ENCODE measurements at places on chromosomes 13 and 19.

- peak; percentile 91 for DNase-seq
Observed at GRCh38 chr19:39398297-39398864, 7.2 kb downstream of the MED29 start.

DNA sequence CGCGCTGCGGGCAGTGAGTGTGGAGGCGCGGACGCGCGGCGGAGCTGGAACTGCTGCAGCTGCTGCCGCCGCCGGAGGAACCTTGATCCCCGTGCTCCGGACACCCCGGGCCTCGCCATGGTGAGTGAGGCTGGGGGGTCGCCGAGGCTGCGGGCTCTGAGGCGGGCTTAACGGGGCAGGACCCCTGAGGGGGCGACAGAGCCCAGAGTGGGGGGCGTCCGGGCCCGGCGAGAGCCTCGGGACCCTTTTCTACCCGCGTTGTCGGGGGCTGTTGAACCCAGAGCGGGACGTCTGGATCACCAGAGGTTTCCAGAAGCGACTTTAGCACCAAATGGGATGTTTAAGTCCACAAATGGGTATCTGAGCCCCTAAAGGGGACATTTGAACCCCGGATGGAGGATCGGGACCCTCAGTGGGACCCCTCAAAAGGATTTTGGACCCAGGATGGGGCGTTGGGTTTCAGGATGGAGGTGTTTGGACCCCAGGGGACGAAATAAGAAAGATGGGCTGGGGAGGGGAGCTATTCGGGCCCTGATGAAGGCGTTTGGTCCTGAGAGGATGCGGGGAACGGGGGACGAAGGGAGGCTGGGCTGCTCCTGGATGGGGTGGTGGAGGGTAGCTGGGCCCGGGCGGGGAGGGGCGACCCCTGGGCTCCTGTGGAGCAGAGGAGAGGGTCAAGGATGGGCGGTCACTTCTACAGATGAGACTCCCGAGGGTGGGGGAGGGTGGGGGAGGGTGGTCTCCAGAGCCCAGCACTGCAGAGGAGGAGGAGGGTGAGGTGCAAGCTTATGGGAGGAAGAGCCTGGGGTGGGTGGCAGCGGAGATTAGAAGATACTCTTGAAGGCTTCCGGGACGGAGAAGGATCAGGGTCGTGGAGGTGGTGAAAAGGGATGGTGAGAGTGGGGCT, at the start of gene CALM3:
Gene CALM3 (plus strand): TSS at position 13 of the 907 bp plus-strand sequence. CDS start 105 bp downstream, at position 118.
- no peak for DNase-seq

GRCh38 chr13:22979952-22980351, 200.8 kb upstream of the SGCG start:
- no peak for DNase-seq

DNA sequence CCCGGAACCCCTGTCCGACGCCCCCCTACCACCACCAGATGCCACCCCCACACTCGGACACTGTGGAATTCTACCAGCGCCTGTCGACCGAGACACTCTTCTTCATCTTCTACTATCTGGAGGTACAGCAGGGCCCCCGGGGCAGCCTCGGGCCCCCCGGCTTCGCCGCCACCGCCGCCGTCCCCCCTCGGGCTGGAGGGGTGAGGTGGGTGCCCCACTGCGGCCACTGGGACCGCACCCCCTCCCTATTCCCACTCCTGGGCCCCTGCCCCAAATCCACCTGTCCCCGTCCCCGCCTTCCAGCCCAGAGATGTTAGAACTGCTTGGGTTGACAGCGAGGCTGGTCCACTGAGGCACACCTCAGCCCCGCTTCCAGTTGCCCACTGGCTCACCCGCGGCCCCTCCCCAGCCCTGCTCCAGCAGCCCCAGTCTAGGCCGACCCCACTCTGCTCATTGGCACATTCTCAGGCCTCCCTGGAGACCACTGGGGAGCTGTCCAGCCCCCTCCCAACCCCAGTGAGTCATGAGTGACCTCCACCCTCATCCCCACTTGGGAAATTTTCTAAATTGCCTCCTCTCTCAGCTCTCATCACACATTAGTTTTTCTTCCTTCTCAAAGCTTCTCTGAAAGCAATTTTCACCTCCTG, 6.5 kb downstream of the LENG1 start:
- no peak for DNase-seq

- no peak for DNase-seq
Observed at GRCh38 chr13:114237415-114238112, 2.9 kb downstream of the CDC16 start.

DNA sequence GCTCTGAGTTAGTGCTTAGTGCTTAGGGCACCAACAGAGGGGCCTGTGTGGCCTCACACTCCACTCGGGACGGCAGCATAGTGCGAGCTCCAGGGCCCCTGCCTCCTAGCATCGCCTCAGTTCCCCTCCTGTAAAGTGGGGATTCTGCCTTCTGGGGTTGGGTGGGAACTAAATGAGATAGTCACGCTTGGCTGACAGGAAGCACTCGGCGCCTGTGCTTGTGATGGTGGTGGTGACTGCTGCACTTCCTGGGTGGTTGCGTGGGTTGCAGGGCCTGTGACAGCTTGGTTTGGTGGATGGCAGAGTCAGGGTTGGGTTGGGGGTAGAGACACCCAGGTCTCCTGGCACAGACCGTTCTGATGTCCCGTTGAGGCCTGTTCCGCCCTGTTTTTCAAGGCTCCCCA, 7.7 kb downstream of the PLEKHF1 start:
- DNase-seq: peak; percentile 90

DNA sequence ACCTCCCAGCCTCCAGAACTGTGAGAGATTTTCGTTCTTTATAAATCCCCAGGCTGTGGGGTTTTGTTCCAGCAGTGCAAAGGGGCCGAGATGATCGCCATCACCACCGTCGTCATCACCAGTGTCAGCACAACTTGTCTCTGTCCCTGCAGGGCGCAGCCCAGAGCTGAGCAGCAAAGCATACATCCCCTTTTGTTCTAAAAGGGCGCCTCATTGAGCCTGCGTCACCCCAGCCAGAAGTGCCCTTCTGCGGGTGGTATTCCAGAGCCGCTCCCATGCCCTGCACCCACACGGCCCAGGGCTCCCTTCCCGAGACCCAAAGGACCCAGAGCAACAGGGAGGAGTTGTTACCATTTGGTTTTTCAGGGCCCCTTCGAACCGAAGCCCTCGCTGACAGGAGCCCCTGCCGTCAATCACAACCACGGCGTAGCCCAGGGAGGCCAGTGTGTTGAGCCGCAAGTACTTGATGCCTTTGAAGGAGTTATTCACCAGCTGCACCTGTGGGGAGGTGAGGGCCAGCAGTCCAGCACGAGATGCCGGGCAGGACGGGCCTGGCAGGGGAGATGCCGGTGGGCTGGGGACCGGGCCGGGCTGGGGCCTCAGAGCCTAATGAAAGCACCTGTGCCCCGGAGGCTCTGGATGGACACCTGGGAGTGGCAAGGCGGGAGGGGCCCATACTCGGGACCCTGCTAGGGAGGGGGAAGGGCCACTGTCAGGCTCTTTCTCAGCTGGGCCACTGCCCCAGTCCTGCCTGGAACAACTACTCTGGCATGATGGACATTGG, 14.4 kb upstream of the MYDGF start:
- DNase-seq: no peak

DNA sequence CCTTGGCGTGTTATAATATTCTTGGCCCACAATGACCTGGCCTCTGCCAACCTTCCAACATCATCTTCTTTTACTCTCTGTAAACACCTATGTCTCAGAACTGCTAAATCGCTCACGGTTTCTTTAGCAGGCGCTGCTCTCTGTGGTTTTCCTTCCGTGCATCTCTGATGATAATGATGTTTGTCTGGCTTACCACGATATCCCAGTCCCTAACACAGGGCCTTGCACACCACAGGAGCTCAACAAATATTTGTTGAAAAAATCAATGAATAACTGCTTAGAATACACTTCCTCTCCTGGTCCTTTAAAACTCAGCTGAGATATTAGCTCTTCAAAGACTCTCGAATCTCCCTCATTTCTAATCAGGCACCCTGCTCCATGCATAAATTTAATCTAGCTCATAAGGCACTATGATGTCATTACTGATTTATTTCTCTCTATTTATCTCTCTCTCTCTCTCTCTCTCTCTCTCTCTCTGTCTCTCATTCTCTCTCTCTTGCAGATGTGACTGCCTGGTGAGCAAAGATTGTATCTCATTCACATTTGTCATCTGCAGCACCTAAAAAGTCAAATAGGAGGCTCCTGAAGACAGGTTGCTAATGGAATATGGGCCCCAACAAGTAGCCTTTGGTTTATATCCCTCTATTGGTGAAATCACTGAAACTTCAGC, 206.4 kb downstream of the NHLRC3 start:
- DNase-seq: no peak

- DNase-seq: peak; percentile 94
Observed at GRCh38 chr19:13731147-13731964, 33.0 kb upstream of the MRI1 start.

GRCh38 chr19:7444042-7444441, 44.8 kb downstream of the PEX11G start:
- DNase-seq: no peak

GRCh38 chr19:1283207-1283916, 2.3 kb upstream of the EFNA2 start:
- no peak for DNase-seq

DNA sequence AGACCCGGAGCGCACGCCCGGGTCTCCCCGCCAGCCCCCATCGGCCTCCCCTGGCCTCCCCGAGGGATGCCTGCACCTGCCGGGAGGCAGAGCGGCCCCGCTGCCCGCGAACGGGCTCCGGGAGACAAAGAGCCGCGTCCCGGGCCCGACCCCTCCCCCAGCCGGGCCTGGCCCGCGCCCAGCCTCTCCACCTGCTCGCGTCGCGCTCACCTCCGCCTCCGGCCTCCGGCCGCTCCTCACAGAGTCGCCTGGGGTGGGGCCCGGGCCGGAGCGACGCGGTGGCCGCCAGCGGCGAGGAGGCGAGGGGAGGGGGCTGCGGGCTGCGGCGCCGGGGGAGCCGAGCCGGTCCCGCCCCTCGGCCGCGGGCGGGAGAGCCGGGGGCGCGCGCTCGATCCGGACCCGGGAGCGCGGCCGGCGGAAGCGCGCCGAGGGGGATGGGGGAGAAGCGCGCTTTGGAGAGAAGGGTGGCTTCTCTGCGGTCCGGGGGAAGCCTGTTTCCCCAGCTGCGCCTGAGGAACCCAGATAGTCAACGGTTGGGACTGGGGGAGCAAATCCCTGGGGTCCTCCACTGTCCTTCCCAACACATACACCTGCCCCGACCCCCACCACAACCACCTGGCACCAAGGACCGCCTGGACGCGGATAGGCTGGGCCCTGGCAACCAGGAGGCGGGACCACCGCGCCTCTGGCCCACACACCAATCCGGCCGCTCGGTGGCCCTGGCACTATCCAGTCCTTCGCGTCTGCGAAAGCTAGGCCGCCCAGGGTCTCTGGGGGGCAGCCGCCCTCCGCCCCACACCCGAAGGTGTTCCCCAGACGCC, at the start of gene PRR36:
Gene PRR36 (minus strand): TSS at position 315 of the 821 bp plus-strand sequence. CDS start 701 bp downstream, outside the sequence.
- no peak for DNase-seq

- no peak for DNase-seq
Observed at GRCh38 chr13:74090397-74090796, 43.8 kb downstream of the KLF12 start.

- DNase-seq: no peak
Observed at GRCh38 chr19:31096935-31097545, 252.2 kb downstream of the TSHZ3 start.

GRCh38 chr19:13042443-13043130, 47.3 kb downstream of the NFIX start:
- DNase-seq: no peak

- DNase-seq: no peak
Observed at GRCh38 chr19:42942187-42942789, 5.3 kb upstream of the PSG7 start.

GRCh38 chr19:13748169-13748828, 16.0 kb upstream of the MRI1 start:
- DNase-seq: no peak

GRCh38 chr19:48656840-48657474, 11.0 kb upstream of the CA11 start:
- DNase-seq: no peak

DNA sequence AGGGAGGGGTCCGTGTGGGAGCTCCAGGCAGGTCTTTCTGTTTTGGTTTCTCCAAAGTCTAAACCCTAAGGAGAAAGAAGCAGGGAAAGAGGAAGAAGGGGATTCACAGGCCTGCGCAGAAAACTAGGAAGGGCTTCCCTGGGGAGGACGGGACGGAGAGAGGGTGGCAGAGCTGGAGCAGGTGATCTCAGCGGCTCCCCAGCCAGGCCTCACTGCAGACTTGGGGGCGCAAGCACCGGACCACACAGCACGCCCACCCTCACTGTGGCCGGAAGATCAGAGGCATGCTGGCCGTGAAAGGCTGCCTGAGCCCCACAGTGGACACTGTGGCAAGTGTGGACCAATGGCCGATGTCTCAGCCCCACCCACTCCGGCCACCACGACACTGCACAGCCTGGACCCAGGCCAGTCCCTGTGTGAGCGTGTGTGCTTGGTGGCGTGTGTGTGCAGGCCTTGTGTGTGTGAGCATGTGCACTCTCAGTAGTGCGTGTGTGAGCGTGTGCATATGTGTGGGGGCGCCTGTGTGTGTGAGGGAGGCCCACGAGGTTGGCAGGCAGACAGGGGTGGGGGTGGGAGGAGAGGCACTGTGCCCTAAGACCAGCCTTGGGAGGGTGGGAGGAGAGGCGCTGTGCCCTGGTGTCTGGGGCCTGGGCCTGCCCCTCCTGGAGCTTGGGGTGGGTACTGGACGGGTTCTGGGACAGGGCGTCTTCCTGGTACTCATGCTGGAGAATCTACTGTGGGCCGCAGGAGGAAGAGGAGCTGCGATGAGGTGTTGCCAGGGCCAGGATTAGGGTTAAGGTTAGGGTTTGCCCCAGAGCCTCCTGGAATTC, 15.4 kb upstream of the TMEM255B start:
- no peak for DNase-seq

DNA sequence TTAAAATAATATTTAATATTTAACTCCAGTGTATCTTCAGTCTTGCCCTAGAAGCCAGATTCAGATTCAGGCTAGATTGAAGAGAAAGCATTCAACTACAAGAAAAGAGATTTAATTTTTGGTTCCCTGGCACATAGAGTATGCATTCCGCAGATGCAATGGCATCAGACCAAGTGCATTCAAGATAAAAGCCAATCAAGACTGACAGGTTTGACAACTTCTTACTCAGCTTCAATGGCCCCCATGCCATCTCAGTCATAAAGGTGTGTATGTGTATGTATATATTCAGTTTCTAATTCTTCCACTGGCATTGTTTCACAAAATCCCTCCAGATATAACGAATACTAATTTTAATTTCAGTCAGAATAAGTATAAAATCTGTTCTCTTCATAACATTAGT, 650.8 kb upstream of the GPC6 start:
- DNase-seq: no peak

- no peak for DNase-seq
Observed at GRCh38 chr13:32136061-32136460, 104.5 kb downstream of the FRY start.

GRCh38 chr19:10749435-10750384, 31.8 kb downstream of the DNM2 start:
- DNase-seq: no peak

- no peak for DNase-seq
Observed at GRCh38 chr19:37220383-37220782, 2.4 kb downstream of the ZNF383 start.

- no peak for DNase-seq
Observed at GRCh38 chr13:22050951-22051563, 380.2 kb downstream of the FGF9 start.

All from CD4-positive, alpha-beta T cell treated with Interleukin-4 for 1 hour (primary cell).